ENCODE measurements at places on chromosomes 2 and 18.

DNA sequence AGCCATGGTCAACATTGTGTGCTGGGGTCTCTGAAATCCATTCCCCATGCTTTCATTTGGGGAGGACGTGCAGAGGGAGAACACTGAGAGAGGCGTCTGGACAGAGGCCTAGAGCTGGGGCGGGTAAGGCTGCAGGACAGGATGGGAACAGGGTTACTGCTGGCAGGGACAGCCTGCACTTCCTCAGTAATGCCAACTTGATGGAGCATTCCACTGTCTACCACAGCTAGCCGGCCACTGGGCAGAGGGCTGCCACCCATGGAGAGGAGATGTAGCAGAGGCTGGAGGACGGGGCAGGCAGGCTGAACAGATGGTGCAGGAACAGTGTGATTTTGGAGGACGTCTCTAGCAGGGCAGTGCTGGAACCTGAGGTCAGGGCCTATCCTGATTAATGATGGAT is 29.3 kb downstream of the MRPL33 start:
- no peak for DNase-seq

DNA sequence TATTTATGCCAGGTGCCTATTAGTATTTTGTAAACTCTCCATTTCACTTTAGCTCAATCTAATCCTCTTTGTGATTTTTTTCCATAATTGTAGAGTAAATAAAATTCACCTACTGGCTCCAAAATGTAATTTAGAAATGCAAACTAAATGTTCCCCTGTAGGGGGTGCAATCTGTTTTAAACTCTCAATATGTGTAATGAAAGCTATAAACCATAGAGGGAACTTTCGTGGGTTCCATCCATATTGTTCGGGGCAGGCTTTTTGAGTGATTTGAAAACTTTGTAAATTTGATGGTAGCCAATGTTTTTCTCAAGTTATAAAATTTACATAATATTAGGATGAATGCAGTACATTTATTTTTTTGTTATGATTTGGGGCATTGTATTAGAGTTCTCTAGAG is 49.4 kb downstream of the TSPYL6 start:
- DNase-seq = peak; percentile 16

- DNase-seq = no peak
These were observed 15.8 kb downstream of the CCDC74A start for GRCh38 chr2:131543385-131543891.

DNA sequence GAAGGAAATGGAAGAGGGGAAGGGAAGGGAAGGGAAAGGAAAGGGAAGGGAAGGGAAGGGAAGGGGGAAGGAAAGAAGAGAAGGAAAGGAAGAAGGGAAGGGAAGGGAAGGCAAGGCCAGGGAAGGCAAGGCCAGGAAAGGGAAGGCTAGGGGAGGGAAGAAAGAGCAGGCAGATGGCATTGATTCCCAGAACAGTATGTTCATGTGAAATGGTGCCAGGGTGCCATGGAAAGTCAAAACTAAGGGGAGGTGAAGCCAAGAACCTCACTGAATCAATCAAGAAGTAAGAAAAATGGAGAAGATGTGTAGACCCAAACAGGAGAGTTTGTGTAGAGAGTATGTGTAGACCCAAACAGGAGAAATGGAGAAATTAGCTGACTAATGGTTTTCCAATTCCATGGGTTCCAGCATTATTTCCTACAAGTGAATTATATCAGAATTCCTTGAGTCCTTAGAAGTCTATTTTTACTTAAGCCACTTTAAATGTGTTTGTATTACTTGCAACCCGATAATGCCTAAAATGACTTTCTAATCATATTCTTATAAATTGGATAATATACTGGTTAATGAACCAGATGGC is 367.6 kb downstream of the TXNL1 start:
- DNase-seq = no peak

- peak; percentile 52 for DNase-seq
These were observed 222.2 kb downstream of the C1D start for GRCh38 chr2:67840460-67841068.

GRCh38 chr2:118638453-118638852 is 209.0 kb downstream of the EN1 start:
- DNase-seq = no peak
